Aorta (tissue), 5 donors: ENCODE measurements at places on chromosomes 7 and 10.

- no peaks in the 10 kb centered on the region for H3K4me1 ChIP-seq
- H3K27ac ChIP-seq: no peak overlapping the region
- no peak overlapping the region for H3K4me3 ChIP-seq
- H3K36me3 ChIP-seq: no peaks in the 10 kb centered on the region
Measured at GRCh38 chr10:13698217-13698616, 111.5 kb downstream of the PRPF18 start.

- H3K36me3 ChIP-seq: no peaks in the 10 kb centered on the region
- no peaks in the 10 kb centered on the region for H3K27me3 ChIP-seq
- H3K4me1 ChIP-seq: no peaks in the 10 kb centered on the region
- H3K4me3 ChIP-seq: no peak overlapping the region
- H3K27ac ChIP-seq: no peak overlapping the region
Measured at GRCh38 chr10:20817116-20817515, 80.0 kb downstream of the NEBL start.

DNA sequence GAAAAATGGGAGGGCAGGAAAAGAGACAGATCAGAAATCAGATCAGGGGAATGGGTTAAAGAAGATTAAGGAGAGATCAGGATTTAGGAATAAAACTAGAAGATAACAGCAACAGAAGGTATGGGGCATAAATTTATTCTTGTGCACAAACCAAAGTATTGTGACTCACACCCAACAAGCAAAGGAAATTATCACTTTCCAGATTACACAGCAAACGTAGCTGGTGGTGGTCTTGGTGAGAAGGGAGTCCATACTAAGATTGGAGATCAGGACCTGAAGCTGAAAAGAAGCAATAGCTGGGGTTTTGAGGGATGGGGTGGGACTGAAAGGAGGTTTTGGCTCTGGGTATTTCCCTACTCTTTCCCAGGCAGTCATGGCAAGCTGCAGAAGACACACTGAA is 3.5 kb upstream of the MYOZ1 start:
- no peaks in the 10 kb centered on the region for H3K27me3 ChIP-seq
- H3K36me3 ChIP-seq: no peaks in the 10 kb centered on the region
- no peak overlapping the region for H3K27ac ChIP-seq
- DNase-seq: no peak
- H3K4me1 ChIP-seq: no peaks in the 10 kb centered on the region

- no peak for DNase-seq
- no peaks in the 10 kb centered on the region for H3K27me3 ChIP-seq
- no peak overlapping the region for H3K27ac ChIP-seq
- no peak overlapping the region for H3K4me3 ChIP-seq
- H3K36me3 ChIP-seq: peaks cover 5% of the 10 kb centered on the region
Measured at GRCh38 chr10:13690281-13690825, 103.6 kb downstream of the PRPF18 start.

GRCh38 chr10:129690248-129691070 is 223.4 kb downstream of the MGMT start:
- DNase-seq: no peak
- peaks cover 4% of the 10 kb centered on the region for H3K4me1 ChIP-seq
- no peaks in the 10 kb centered on the region for H3K27me3 ChIP-seq
- H3K27ac ChIP-seq: no peak overlapping the region
- no peaks in the 10 kb centered on the region for H3K36me3 ChIP-seq

- peaks cover 2% of the 10 kb centered on the region for H3K4me1 ChIP-seq
- no peaks in the 10 kb centered on the region for H3K27me3 ChIP-seq
- H3K36me3 ChIP-seq: no peaks in the 10 kb centered on the region
- peak overlapping the region; percentile 85 for H3K27ac ChIP-seq
- peak; percentile 91 for DNase-seq
- H3K4me3 ChIP-seq: peak overlapping the region; percentile 89
Measured at GRCh38 chr7:44884621-44885393, 523 bp downstream of the PURB start.

GRCh38 chr7:39948375-39948955 is 1.6 kb upstream of the CDK13 start:
- no peaks in the 10 kb centered on the region for H3K36me3 ChIP-seq
- peak overlapping the region; percentile 50 for H3K27ac ChIP-seq
- H3K27me3 ChIP-seq: no peaks in the 10 kb centered on the region
- H3K4me3 ChIP-seq: no peak overlapping the region
- no peak for DNase-seq

- H3K27me3 ChIP-seq: no peaks in the 10 kb centered on the region
- H3K4me1 ChIP-seq: no peaks in the 10 kb centered on the region
- DNase-seq: no peak
- H3K36me3 ChIP-seq: no peaks in the 10 kb centered on the region
- no peak overlapping the region for H3K4me3 ChIP-seq
- no peak overlapping the region for H3K27ac ChIP-seq
Measured at GRCh38 chr7:109890622-109891021, 1200.3 kb upstream of the LRRN3 start.

DNA sequence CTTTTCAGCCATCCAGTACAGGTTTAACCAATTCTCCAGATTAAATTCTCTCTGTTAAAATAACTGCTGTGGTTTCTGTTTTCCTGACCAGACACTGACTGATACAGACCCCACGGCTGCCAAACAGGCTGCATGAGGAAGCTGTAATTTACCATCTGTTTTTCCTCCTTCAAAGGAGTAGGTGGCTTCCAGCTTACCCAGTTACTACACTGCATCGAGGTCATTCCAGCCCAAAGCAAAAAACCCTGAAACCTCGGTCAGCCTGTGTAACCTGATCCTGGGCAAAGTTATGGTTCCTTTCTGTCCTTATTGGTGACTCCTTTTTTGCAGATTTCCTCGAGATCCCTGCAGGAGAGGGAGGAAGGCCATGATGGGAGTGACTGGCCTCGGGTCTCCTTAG is 27.9 kb upstream of the LOXL4 start:
- H3K4me3 ChIP-seq: no peak overlapping the region
- DNase-seq: no peak
- no peaks in the 10 kb centered on the region for H3K36me3 ChIP-seq

- no peaks in the 10 kb centered on the region for H3K4me1 ChIP-seq
- H3K27ac ChIP-seq: no peak overlapping the region
- no peak for DNase-seq
- H3K4me3 ChIP-seq: no peak overlapping the region
Measured at GRCh38 chr7:117014099-117014656, 60.9 kb downstream of the ST7 start.

GRCh38 chr10:62159351-62159750 is 109.3 kb downstream of the RTKN2 start:
- no peaks in the 10 kb centered on the region for H3K36me3 ChIP-seq
- no peak overlapping the region for H3K4me3 ChIP-seq
- H3K27me3 ChIP-seq: no peaks in the 10 kb centered on the region
- no peak overlapping the region for H3K27ac ChIP-seq

DNA sequence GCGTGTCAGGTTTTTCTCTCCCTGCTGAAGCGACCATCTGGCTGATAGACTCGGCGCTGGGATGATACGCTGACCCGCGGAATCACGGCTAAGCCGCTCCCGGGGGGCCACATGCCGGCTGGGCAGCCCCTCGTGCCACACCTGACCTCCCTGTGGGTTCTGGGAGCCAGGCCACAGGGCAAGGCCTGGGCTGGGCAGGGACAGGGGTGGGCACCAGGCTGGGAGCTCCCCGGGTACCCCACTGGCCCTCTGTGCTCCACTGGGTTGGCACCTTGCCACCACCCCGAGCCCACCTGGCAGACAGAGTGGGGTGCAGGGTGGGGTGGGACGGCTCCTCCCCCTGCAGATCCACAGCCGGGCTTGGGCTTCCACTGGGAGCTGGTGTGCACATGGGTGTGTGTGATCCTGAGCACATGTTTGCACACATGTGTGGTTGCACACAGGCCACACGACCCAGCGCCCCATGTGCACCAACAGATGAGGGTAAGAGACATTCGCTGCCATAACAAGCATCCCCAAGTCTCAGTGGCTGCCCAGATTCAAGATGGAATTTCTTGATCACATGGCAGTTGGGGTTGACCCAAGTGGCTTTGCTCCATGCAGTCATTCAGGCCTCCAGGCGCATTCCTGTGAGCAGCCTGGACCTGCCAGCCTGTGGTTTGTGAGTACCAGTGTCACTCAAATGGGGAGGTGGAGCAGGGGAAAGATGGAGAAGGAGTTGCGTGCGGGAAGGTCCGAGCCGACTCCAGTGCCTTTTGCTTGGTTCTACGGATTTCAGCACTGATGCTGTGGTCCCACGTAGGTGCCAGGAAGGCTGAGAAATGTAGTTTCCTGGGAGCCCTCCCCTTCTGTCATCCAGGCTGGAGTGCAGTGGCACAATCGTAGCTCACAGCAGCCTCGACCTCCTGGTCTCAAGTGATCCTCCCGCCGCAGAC is 79.7 kb downstream of the UNCX start:
- H3K4me1 ChIP-seq: no peaks in the 10 kb centered on the region
- H3K4me3 ChIP-seq: no peak overlapping the region
- no peaks in the 10 kb centered on the region for H3K36me3 ChIP-seq
- H3K27ac ChIP-seq: no peak overlapping the region
- DNase-seq: no peak

DNA sequence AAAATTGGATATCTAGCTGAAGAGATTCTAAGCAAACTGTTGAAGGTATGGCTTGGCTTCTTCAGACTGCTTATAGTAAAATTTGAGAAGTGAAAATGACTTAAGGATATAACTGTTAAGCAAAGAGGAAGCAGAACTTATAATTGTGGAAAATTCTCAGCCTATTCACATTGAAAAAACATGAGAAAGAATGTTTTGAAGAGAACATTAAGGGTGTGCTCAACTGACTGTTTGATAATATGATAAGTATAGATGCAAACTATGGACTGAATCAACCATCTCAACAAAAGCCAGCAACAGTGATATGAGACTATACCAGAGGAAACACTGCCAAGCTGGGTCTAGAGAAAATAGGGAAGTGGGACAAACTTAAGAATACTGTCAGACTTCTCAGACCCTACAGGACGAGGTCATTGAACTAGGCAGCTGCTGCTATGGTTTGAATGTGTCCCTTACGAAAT is 133.1 kb upstream of the PPP1R3A start:
- no peak overlapping the region for H3K4me3 ChIP-seq
- no peaks in the 10 kb centered on the region for H3K4me1 ChIP-seq
- H3K36me3 ChIP-seq: no peaks in the 10 kb centered on the region
- no peaks in the 10 kb centered on the region for H3K27me3 ChIP-seq
- no peak for DNase-seq

DNA sequence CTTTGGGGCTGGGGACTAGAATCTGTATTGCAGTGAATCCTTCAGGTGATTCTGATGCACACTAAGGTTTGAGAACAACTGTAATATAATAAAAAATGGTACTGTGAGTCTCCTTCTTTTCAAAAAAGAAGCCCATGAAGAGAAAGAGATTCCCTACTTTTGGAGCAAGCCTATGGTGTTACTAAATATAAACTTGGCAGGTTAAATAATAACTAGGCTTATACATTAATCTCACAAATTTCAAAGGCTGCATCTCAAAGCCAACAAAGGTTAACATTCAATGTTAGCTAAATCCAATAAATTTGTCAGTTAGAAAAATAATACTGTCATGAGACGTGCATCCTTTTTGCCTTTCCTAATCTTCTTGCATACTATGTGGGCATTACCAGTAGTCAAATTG is 159.7 kb upstream of the LAMB4 start:
- H3K4me1 ChIP-seq: peaks cover 2% of the 10 kb centered on the region
- no peak overlapping the region for H3K27ac ChIP-seq
- no peak overlapping the region for H3K4me3 ChIP-seq
- H3K27me3 ChIP-seq: no peaks in the 10 kb centered on the region

GRCh38 chr7:88665892-88666514 is 93.5 kb upstream of the ZNF804B start:
- H3K4me3 ChIP-seq: no peak overlapping the region
- H3K27ac ChIP-seq: no peak overlapping the region
- DNase-seq: no peak
- H3K27me3 ChIP-seq: no peaks in the 10 kb centered on the region
- H3K36me3 ChIP-seq: no peaks in the 10 kb centered on the region
- H3K4me1 ChIP-seq: no peaks in the 10 kb centered on the region

- no peaks in the 10 kb centered on the region for H3K36me3 ChIP-seq
- H3K4me1 ChIP-seq: no peaks in the 10 kb centered on the region
- no peak overlapping the region for H3K4me3 ChIP-seq
- H3K27ac ChIP-seq: no peak overlapping the region
- DNase-seq: no peak
- H3K27me3 ChIP-seq: no peaks in the 10 kb centered on the region
Measured at GRCh38 chr7:111089822-111090426, 1.0 kb upstream of the LRRN3 start.

- H3K36me3 ChIP-seq: no peaks in the 10 kb centered on the region
- H3K4me3 ChIP-seq: no peak overlapping the region
- H3K4me1 ChIP-seq: no peaks in the 10 kb centered on the region
- DNase-seq: no peak
- no peak overlapping the region for H3K27ac ChIP-seq
- H3K27me3 ChIP-seq: no peaks in the 10 kb centered on the region
Measured at GRCh38 chr7:106795877-106796231, 69.2 kb upstream of the PIK3CG start.

- H3K27me3 ChIP-seq: no peaks in the 10 kb centered on the region
- no peak for DNase-seq
- no peak overlapping the region for H3K27ac ChIP-seq
- no peaks in the 10 kb centered on the region for H3K36me3 ChIP-seq
Measured at GRCh38 chr7:52705768-52706167, 329.7 kb upstream of the POM121L12 start.

GRCh38 chr7:140501966-140502365 is 22.7 kb upstream of the MKRN1 start:
- H3K27ac ChIP-seq: no peak overlapping the region
- H3K4me1 ChIP-seq: no peaks in the 10 kb centered on the region
- no peaks in the 10 kb centered on the region for H3K27me3 ChIP-seq
- DNase-seq: no peak

DNA sequence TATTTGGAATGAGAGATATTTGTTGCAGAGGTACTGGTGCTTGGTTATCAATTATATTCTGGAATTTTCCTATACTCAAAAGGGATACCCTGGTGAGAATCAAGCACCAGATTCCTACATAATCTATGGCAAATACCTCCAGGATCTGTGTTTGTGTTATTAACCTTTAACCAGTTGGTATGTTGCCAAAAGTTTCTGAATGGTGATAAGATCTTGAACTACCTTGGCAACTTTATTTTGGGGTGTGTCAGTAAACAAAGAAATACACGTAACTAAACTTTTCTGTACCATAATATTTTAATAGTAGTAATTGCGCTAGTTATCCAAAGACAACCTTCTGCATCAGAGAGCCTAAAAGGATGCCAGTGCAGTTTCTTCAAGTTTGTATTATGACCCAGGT is 13.4 kb downstream of the SCIN start:
- no peaks in the 10 kb centered on the region for H3K4me1 ChIP-seq
- no peaks in the 10 kb centered on the region for H3K27me3 ChIP-seq
- H3K36me3 ChIP-seq: no peaks in the 10 kb centered on the region
- no peak overlapping the region for H3K27ac ChIP-seq
- no peak for DNase-seq
